ENCODE measurements at places on chromosomes 5 and 9. TPM values are rescaled to one million over a fixed set of nuclear protein-coding genes. Genes with fewer than 3 reads are reported as not detected.

LRSAM1 gene
- total RNA-seq = 32.0 TPM

SPATA31A5 gene
- not detected for total RNA-seq

CYSTM1 gene
- 99.9 TPM for total RNA-seq

EPB41L4B gene
- 5.8 TPM for total RNA-seq

ZBTB26 gene
- total RNA-seq = 3.0 TPM

ISL1 gene
- not detected for total RNA-seq

SPINK5 gene
- total RNA-seq = 1.2 TPM

RLN1 gene
- 0.38 TPM for total RNA-seq

FGF1 gene
- total RNA-seq = 67.2 TPM

TTC16 gene
- total RNA-seq = not detected

TMC1 gene
- not detected for total RNA-seq
